ENCODE measurements at places on chromosomes 16 and 17.

- DNase-seq: no peak
These were observed 5.6 kb downstream of the RAP1GAP2 start for GRCh38 chr17:2801841-2802240.

DNA sequence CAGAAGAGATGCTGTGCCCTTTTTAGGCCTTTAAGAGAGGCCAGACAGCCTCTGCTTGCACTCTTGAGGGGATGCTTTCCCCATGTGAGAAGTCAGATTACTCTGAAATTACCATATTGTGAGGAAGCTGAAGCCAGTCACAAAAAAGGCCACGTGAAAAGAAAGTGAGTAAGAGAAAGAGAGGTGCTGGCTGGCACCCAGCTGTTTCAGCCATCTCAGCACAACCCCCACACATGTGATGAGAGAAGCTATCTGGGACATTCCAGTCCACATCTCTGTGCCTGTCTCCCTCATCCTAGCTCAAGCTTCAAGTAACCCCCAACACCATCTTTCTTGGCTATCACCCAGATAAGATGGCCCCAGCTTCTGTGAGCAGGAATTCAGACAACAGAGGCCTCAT, 131.4 kb downstream of the HS3ST2 start:
- no peak for DNase-seq

DNA sequence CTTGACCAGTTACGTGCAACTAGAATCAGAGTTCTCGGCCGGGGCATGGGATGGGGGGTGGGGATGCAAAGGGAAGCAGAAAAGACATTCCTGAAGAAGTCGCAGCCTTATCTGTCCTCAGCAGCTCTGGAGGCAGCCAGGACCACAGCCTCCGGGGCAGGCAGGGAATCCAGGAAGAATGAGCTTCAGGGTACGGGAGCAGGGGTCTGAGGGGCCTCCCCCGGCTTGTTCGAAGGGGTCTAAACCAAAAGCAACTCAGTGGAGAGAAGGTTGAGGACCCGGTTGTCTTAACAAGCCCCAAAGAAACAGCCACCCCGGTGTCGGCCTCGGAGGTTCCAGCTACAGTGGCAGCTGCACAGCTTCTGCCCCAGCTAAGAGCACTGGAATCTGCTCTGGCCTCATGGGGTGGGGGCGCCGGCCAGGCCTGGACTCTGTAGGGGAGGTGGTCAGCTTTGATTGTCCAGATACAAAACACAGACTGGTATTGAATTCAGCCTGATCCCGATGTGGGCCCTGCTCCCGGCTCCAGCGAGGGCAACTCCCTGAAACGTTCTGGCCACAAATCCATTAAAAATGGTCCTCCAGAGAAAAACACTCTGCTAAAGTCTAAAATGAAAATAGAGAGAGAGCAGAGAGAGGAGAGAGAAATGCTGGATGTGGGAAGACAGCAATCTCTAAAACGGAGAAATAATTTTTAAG, 7.7 kb downstream of the HOXB4 start:
- no peak for DNase-seq

GRCh38 chr17:75864448-75864871, 9.3 kb upstream of the WBP2 start:
- DNase-seq: no peak

GRCh38 chr17:10183931-10184930, 14.2 kb downstream of the GAS7 start:
- no peak for DNase-seq

- no peak for DNase-seq
These were observed 7.2 kb downstream of the EARS2 start for GRCh38 chr16:23549938-23550337.

- DNase-seq: no peak
These were observed 60.3 kb downstream of the GSG1L start for GRCh38 chr16:28003021-28003865.

DNA sequence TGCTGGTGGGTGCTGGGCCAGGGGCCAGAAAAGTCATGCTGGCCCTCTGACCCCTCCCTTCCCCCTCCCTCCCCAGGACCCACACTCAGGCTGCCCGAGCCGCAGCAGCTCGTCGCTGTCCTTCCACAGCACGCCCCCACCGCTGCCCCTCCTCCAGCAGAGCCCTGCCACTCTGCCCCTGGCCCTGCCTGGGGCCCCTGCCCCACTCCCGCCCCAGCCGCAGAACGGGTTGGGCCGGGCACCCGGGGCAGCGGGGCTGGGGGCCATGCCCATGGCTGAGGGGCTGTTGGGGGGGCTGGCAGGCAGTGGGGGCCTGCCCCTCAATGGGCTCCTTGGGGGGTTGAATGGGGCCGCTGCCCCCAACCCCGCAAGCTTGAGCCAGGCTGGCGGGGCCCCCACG, 8.3 kb upstream of the CISD3 start:
- no peak for DNase-seq

DNA sequence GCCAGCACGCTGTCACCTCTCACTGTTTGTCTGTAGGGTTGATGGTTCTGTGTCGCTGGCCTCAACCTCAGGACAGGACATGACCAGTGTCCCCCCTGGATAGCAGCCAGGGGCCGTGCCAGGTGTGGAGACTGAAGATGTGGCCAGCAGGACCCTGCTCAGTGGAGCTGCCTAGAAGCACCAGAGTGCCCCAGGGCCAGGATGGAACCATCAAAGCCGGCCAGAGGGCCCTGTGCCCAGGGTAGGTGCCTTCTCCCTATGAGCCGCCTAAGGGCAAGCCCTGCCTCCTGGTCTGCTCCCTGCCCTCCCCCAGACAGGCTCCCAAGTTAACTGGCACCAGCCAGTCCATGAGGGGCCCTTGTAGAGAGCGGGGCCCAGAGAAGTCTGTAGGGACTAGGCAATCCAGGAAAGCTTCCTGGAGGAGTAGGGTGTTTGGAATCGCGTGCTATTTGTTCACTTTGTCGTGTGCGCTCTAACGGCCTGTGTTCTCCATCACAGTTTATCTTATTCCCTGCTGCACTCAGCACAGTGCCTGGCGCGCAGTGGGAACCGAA, 546 bp upstream of the NDUFB10 start:
- no peak for DNase-seq

GRCh38 chr16:69941251-69942098, 9.7 kb upstream of the CLEC18A start:
- DNase-seq: no peak

DNA sequence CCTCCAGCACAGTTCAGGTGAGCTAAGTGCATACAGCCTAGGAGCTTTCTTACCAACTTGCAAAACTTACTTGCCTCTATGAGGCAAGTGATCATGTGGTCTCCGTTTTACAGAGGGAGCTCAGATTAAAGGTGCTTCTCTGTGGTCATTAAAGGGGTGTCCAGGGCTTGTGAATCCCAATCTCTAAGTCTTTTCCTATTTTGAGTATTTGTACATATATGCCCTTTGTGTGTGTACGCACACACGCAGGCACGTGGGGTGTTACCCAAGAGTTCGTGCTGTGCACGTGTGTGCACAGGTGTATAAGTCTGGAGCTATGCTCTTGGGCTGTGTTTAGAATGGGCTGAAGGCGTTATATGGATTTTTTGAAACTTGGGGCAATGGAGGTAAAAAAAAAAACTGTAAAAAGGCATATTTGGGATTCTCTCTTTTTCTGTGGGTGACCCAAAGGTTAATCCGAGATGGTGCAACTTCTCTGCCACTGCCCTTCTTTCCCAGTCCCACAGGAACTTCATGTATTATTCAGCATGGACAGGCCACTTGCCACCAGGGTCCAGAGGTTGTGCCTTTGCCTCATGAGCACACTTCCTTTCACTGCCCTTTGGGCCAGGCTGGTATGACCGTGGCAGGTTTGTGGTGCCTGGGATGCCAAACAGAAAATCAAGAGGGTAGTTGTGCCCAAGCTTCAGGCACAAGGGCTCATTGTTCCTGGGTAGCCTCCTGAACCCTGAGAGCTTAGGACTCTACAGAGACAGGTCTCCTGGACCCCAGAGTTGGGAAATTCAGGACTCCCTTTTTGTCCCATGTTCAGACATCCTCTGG, 1.5 kb downstream of the ABCC3 start:
- DNase-seq: no peak

GRCh38 chr16:18842565-18842964, 41.2 kb upstream of the ARL6IP1 start:
- no peak for DNase-seq

DNA sequence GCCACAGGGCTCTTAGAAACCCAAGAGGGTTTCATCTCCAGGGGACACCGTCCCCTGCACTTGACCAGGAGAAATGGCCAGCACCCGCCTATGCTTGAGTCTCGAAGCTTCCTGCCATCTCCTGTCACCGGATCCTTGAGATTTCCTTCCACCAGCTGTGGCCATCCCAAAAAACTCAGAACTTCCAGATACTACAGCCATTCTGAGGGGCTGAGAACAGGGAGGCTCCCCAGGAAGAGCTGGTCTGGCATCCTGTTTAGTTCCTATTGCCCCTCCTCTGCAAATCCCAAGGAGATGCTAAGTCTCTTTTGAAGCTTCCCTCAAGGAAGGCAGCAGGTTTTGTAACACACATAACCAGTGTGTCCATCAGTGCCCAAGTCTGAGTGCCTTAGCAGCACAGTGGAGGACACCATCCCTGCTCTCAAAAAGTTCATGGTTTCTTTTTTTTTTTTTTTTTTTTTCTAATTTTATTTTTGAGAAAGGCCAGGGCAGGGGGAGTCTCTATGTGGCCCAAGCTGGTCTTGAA, 2.0 kb downstream of the UBALD2 start:
- no peak for DNase-seq

- DNase-seq: no peak
These were observed 153.4 kb upstream of the PLCG2 start for GRCh38 chr16:81625544-81626153.

GRCh38 chr17:59561042-59561441, 4.4 kb upstream of the DHX40 start:
- no peak for DNase-seq

DNA sequence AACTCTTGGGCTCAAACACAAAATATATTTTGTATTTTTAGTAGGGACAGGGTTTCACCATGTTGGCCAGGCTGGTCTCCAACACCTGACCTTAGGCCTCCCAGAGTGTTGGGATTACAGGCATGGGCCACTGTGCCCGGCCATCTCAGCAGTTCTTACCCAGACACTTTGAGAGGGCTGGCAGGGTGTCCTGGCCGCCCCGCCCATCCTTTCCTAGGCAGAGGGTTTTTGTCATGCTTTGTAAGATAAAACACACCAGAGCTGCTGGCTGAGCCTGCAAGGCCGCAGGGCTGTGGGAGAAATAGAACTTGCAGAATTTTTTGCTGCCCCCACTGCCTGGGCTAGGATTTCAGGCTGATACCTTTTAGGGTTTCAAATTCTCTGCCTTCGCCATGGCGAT, 8.7 kb downstream of the PPL start:
- DNase-seq: no peak

- DNase-seq: no peak
These were observed 53.6 kb downstream of the N4BP1 start for GRCh38 chr16:48556243-48556912.

- no peak for DNase-seq
These were observed 72.9 kb downstream of the METRNL start for GRCh38 chr17:83152227-83152744.

- no peak for DNase-seq
These were observed 199.9 kb downstream of the LGALS9B start for GRCh38 chr17:20267459-20267842.

DNA sequence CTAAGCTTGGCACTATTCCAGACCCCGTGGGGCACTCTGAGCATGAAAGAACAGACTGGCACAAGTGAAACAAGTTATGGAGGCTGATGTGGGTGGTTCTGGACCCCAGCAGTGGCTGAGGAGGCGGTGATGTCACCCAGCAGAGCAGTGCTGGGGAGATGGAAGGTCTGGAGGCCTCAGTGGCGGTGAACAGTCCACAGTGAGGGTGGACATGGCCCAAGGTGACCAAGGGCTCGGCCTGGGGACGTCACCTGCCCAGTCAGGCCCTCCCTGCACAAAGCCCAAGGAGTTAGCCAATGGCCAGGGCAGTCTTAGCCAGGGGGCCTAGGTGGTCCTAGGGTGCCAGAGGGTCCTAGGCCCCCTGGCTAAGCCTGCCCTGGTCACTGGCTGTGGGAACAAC, 24.5 kb downstream of the SMPD3 start:
- DNase-seq: no peak

GRCh38 chr16:17753434-17753833, 282.7 kb upstream of the XYLT1 start:
- no peak for DNase-seq

DNA sequence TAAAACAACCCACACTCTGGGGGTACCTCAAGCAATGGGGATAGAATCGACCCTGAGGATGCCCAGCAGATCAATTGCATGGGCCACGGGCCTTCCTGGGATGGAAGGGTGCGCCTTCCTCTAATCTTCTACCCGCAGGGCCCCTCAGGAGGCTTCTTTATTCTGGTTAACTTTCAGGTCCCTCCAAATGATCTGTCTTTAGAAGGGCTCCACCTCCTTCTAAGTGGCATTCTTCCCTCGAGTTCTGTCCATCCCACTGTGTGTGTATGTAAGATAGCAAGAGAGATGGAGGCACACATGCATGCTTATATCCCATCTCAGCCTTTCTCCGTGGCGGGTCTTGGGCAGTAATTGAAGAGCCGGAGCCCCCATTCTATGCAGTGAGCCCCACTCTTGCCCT, 125.7 kb downstream of the MRM1 start:
- no peak for DNase-seq

- DNase-seq: no peak
These were observed 4.2 kb upstream of the CDH1 start for GRCh38 chr16:68732741-68733399.

DNA sequence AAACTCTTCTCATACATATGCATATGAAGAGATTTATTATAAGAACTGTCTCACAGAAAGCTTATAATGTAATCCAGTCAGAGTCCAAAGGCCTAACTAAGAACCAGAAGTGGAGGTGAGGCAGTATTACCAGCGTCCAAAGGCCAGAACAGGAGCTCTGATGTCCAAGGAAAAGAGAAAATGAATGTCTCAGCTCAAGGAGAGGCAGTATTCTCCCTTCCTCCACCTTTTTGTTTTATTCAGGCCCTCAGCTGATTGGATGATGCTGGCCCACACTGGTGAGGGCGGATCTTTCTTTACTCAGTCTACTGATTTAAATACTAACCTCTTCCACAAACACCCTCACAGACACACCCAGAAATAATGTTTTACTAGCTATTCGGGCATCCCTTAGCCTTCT, 43.4 kb downstream of the FBXL20 start:
- no peak for DNase-seq
